ENCODE measurements at places on chromosomes 7 and 10.

- DNase-seq = peak; percentile 86
Measured at GRCh38 chr10:87505366-87506111, 846 bp downstream of the MINPP1 start.

DNA sequence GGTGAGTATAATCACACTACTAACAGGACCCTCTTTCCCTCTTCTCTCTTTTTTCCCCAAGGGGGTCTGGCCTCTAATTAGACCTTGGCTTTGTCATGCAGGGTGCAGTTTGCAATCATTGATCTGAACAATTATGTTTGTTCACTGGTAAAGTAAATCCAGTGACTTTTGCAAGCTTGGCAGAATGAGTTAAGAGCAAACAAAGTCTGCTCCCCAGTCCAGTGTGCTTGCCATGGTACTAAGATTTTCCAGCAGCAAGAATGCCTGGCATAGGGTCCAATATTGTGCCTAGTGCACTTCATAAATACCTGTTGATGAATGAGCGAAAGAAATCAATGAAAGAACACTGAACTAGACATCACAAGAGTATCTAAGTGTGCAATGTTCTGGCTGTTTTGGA, 43.9 kb downstream of the PLXDC2 start:
- DNase-seq = no peak

DNA sequence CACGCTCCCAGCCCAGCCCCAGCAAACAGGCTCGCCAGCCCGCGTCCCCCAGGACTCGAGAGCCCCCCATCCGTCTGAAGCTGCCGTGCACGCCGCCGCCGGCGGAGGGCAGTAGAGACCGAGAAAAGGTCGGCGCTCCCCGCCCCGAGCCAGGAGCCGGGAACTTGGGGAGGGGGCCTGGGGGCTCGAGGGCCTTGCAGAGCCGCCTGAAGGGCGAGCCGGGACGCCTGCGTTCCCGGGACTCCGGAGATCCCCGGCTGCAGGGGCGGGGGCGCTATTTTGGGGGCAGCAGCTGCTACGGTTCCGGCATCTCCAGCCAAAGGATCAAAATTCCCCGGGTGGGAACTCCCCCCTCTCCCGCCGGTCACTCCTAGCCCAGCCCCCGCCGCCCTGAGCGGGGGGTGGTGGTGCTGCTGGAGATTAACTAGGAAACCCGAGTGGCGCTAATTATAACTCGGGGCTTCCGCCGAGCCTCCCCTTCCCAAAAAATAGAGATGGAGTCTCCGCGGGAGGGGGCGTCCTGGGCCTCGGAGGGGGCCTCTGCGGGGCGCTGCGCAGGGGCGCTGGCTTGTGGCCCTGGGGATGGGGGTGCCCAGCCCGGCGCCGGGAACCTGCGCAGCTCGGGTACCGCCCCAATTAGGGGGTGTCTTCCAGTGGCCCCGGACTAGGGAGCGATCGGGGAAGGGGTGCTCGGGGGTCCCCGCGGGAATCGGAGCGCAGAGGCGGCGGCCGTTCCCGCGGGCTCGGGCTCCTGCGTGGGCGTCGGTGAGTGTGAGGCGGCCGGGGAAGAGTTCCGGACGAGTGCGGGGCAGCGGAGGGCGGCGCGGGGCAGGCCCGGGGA, 608 bp downstream of the ACHE start:
- peak; percentile 79 for DNase-seq

DNA sequence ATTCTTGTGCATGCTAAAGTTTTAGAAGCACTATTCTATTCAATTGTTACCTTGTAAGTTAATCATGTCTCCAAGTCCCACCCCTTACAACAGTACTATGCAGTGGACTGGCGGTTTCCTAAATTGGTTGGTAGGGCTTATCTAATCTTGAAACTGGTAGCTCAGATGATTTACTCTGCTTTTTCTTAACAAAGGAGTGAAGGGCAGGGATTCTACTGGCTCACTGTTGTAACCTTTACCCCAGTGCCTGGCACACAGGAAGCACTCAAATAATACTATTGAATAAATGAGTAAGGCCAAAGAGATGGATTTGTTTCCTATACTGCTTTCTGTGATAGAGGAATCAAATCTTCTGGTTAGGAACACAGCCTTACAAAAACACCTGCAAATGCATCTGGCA, 46.0 kb upstream of the CYCS start:
- DNase-seq = no peak

DNA sequence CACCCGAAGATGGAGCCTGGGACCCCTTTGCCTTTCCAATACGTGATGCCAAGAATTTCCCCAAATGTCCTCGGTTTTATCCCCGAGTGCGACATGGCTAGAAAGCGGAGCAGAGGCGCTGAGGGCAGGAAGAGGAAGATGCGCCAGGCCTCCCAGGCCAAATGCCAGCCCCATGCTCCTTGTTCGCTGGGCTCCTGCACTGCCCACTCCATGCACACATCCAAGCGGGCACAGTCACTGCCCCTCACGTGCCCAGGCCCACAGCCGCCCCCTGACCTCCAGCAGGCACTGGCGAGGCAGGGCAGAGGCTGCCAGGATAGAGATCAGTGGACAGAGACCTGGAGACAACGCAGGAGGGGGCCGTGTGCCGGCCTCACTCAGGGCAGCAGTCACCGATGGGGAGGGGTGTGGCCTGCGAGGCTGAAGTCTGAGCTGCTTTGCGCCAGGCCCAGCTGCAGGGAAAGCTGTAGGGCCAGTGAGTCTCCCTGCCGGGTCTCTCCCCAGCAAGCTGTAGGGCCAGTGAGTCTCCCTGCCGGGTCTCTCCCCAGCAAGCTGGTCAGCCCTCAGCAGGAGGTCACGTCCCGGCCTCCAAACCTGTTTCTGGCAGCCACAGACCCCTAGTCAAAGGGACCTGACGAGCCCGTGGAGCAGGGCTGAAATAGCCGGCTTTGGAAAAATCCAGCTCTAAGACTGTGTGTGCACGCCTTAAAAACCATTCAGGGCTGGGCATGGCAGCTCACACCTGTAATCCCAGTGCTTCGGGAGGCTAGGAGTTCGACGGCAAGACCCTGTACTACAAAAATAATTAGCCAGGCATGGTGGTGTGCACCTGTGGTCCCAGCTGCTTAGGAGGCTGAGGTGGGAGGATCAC, 100.6 kb upstream of the DIP2C start:
- DNase-seq = no peak

- no peak for DNase-seq
Measured at GRCh38 chr10:10803278-10803677, 214.4 kb upstream of the CELF2 start.

GRCh38 chr10:110268971-110269370, 35.7 kb downstream of the SMNDC1 start:
- DNase-seq = peak; percentile 68

- peak; percentile 29 for DNase-seq
Measured at GRCh38 chr7:87312215-87312865, 33.1 kb upstream of the CROT start.

- no peak for DNase-seq
Measured at GRCh38 chr7:142870147-142870559, 15.3 kb downstream of the EPHB6 start.

DNA sequence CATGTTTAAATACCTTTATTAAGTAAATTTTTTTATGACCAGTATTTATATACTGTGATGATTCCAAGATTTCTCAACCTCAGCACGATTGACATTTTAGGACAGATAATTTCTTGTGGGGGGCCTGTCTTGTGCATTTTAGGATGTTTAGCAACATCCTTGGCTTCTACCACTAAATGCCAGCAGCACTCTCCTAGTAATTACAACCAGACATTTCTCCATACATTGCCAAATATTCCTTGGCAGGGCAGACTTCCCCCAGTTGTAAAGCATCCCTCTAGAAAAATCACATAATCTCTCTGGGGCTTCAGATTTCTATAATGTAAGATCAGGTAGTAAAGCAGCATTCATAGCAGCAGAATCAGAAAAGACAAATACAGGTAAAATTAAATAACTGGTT, 7.8 kb upstream of the LIPM start:
- no peak for DNase-seq

DNA sequence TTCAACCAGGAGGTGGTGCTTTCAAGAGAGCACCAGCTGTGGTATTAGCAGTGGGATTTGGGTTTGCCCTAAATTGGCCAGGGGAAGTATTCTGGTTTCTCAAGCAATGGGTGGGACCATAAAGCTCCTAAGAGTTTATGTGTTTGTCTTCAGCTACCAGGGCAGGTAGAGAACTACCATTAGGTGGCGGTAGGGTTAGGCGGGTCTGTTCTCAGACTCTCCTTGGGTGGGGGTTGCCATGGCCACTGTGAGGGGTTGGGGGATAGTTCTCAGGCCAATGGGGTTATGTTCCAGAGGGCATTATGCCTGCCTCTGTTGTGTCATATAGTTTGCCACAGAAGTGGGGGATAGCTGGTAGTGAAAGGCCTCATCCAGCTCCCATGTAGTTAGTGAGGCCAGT, 47.7 kb upstream of the BICC1 start:
- DNase-seq = no peak

DNA sequence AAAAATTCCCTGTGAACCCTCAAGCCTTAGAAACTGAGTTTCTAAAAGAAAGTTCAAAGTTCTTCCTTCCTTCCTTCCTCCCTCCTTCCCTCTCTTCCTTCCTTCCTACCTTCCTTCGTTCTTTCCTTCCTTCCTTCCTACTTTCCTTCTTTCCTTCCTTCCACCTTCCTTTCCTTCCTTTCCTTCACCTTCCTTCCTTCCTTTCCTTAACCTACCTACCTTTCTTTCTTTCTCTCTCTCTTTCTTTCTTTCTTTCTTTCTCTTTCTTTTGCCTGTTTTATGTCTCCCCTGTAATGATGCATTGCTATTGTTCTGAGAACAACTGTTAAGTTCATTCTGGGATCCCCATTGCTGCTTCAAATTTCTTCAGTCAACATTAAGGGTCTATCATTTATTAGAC, 551.1 kb downstream of the TFEC start:
- DNase-seq = no peak

DNA sequence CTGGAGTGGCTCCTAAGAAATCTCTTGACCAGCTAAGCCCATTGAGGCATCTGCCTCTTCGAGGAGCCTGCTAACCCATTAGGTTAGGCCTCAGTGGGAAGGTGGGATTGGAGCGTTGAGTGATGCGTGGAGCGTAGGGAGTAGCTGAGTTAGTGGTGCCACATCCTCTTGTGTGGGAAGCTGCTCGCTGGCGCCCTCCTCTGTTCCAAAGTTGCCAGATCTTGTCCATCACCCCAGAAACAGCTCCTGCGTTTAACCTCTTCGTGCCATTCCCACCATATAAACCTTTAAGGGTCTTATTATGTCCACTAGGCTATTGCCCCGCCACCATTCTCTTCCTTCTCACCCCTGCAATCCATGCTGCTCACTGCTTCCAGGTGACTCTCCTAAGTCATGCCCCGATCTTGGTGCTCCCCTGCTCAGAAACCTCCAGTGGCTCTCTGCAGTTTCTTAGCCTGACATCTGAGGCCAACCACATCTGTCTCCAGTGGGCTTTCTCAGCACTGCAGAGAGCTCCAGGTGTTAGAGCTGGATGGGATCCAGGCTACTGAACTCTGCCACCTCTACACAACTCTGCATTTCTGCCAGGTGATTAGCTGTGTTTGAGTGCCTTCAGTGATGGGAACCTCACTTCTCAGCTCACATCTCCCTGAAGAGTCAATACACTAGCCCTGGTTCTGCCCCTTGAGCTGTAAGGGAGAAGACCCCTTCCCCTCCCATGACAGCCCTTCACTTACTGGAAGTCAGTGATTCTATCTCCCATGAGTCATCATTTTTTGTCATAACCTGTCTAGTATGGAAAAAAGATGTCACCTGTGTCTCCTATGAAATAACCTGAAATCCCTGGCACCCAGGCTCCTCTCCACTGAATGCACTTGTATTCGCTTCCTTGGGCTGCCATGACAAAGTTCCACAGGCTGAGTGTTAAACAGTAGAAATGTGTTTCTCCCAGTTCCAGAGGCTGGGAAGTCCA, 65.0 kb upstream of the FGFR2 start:
- no peak for DNase-seq

- DNase-seq = no peak
Measured at GRCh38 chr7:27553273-27553672, 109.4 kb downstream of the HIBADH start.

DNA sequence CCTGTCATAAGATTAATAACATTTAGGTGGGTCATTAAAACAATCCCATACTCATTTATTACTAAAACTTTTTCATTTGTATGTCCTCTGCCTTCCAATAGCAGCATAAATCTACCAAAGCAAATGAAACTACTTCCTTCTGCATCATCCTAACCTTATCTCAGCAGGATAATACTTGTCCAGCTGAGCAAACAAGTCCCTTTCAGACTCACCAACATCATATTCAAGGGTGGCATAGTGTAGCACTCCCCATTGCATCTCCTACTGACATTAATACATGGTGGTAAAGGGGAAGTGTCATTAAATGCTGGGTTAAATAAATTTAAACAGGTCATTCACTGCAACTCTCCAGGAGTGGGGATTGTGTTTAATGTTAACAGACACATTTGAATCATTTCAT, 3.4 kb upstream of the MINDY3 start:
- DNase-seq = no peak

GRCh38 chr7:117034851-117035464, 81.7 kb downstream of the ST7 start:
- no peak for DNase-seq

DNA sequence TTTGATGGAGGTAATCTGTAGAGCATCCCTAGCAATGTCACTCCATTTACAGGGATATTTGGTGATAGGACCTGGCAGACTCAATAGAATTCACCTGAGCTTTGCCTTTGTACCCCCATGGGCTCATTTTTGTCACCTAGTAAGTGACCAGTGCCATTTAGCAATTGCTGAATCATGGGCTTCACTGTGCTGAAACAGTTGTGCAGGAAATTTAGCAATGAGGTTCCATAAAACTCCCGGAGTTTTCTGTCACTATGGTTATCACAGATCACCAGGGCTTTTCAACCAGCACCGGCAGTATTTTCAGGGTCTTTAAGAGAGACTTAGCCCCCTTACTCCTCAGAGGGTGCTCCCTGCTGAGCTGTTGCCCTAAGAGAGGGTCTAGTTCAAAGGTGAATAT, 40.2 kb downstream of the FAS start:
- DNase-seq = no peak

- DNase-seq = no peak
Measured at GRCh38 chr7:494259-494687, 25.4 kb downstream of the PDGFA start.

DNA sequence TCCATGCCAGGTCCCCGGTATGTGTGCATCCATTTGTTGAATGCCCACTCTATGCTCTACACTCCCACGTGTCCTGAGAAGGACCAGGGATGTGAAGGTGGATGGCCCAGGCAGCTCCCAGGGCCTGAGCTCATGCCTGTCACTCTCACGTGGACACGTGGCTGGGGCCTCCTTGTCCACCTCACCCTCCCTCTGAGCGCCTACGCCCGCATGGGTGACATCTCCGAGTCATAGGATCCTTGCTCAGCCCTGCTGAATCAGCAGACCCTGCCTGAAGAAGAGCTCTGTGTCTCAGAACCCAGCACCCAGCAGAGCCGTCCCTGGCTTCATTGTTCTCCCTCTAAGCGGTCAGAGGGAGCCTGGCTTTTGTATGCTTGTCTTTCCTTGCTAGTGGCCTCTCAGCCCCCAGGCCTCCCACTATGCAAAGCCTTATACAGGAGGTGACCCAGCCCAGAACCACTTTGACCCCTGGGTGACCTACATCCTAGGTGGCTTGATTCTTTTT, 107.9 kb upstream of the PPIF start:
- no peak for DNase-seq

- DNase-seq = no peak
Measured at GRCh38 chr7:158603773-158604755, 16.4 kb upstream of the PTPRN2 start.

Data from hematopoietic multipotent progenitor cell treated with erythropoietin and hydrocortisone succinate and interleukin-3 and kit ligand, for 17 days (in vitro differentiated cells).